DMS 273 treated with DMSO at 0.1 percent for 48 hours (cell line): ENCODE measurements at places on chromosomes 5 and 9.

DNA sequence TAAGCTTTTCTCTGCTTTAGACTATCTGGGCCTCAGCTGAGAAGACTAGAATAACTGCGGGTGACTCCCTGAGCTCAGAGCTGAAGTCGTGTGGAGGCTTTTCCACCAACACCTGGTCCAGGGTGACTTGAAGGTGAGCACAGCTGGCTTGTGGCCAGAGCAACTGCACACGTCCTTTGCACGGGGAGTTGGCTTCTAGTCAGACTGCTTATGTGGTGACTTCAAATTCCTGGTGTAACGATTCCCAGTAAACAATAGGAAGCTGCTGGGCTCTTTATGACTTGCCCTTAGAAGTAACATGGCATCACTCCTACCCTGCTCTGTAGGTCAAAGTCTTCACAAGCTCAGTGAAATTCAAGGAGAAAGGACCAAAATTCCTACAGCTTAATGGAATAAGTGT, 800.6 kb upstream of the CDH6 start:
- DNase-seq: no peak

DNA sequence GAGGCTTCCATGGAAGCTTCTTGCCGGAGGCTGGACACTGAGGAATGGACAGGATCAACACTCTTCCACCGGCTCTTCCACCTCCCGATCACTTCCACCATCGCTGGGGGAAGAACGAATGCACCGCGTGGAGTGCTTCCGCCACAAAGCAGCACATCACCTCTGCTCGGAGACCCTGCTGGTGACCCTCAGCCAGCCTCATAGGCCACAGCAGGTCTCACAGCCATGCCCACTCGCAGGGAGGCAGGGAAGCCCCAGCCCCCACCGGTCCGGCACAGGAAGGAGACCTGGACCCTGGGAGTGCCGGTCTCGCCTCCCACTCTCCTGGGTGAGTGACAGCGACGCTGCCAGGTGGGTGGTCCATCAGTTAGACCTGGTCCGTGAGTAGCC, 4.7 kb downstream of the MRPL36 start:
- no peak for DNase-seq

- DNase-seq: no peak
Measured at GRCh38 chr9:126471084-126471624, 142.6 kb upstream of the LMX1B start.

GRCh38 chr9:36461323-36461722, 61.3 kb upstream of the RNF38 start:
- no peak for DNase-seq

DNA sequence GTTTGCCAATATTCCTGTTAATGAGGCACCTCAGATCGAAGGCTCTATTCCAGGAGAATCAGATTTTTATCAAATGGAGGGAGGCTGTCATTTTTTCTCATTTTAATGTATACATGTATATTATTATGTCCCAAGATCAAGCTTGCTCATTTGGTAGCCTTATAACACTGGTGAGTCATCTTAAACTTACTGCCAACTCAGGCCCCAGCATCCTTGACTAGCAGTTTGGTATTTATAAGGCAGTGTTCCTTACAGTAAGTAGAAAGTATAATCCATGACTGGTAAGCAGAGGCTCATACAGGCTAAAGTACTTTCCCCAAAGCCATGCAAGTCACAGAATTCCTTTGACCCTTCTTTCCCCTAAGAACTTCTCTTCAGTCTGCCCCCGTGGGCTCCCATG, 90.7 kb upstream of the NR3C1 start:
- DNase-seq: no peak

DNA sequence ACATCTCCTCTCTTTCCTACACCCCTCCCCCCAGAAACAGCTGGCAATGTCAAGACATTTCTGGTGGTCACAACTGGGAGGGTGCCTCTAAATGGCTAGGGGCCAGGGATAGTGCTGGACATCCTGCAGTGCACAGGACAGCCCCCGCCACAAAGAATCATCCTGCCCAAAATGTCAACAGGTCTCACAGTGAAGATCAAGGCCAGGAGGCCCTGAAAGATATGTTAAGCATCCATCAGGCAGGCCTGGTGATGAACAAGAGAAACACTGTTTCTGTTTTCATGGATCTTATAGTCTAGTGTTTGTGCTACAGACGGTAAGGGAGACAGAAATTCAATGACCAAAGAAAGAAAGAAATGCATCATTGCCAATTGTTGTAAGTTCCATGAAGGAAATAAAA, 45.9 kb downstream of the WWC1 start:
- no peak for DNase-seq

GRCh38 chr9:11443631-11444030, 830.8 kb upstream of the PTPRD start:
- no peak for DNase-seq

- DNase-seq: no peak
Measured at GRCh38 chr9:132584601-132585560, 2.5 kb downstream of the BARHL1 start.

- no peak for DNase-seq
Measured at GRCh38 chr5:31577438-31577837, 45.3 kb downstream of the C5orf22 start.

GRCh38 chr9:82124090-82124489, 135.5 kb downstream of the SPATA31D1 start:
- DNase-seq: no peak

DNA sequence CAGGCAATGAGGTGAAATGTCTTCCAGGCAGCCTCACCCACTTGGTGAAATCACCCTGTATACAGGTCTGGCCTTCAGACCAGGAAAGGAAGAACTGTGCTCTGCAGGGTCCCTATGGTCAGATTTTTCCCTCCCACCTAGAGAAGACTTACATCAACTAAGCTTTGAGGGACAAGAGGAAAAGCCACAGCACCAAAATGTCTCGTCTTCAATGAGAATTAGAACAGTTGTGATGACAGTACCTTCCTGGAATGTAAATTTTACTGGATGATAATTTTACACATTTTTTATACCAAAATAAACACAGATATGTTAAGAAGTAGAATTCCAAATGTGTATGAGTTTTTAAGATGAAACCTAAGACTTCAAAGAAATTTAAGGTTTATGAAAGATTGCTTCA, 283.9 kb downstream of the SPOCK1 start:
- no peak for DNase-seq

GRCh38 chr9:129422843-129423192, 198.1 kb downstream of the C9orf50 start:
- no peak for DNase-seq

- DNase-seq: no peak
Measured at GRCh38 chr5:134792286-134792685, 33.7 kb downstream of the DDX46 start.

GRCh38 chr9:8651846-8652215, 852.3 kb upstream of the DMAC1 start:
- DNase-seq: no peak

GRCh38 chr5:143213231-143213850, 190.1 kb downstream of the NR3C1 start:
- no peak for DNase-seq

- DNase-seq: no peak
Measured at GRCh38 chr9:17878810-17879370, 300.0 kb downstream of the SH3GL2 start.

DNA sequence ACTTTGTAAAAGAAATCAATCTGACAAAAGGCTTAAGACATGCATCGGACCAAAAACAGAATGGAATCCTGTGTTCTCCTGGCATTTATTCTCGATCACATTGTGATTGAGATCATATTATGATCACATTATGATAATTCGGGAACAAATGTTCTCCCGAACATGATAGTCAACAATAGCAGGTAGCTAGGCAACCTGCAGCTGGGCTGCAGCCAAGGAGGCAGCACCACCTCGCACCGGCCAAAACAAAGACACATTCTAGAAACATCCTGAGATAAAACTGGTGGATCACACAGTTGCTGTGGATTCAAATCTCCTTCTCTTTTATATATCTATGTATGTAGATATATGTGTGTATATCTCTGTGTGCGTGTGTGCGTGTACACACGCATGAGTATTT, 480.6 kb upstream of the CYLC2 start:
- DNase-seq: no peak

DNA sequence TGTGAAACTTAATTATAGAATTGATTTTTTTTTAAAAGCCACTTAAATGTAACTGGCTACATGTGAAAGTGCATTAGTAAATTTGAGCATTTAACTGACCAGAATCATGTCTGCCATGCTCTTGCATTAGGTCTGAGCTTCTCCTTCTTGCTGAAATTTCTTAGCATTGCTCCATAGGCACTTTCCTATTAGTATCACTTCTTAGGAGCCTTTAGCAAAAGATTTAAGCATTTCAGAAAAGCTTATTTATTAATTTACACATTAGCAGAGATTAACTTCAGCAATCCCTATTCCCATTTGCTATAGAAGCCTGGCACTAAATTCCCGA, 211.0 kb downstream of the SNX18 start:
- DNase-seq: no peak

GRCh38 chr5:75335952-75336614, 937 bp upstream of the HMGCR start:
- peak; percentile 88 for DNase-seq
